ENCODE measurements at places on chromosomes 6 and 20.

- no peak for DNase-seq
Measured at GRCh38 chr6:24394061-24394779, 8.5 kb upstream of the MRS2 start.

GRCh38 chr20:62186887-62187866 is 4.3 kb downstream of the MTG2 start:
- DNase-seq, result peak; percentile 19

DNA sequence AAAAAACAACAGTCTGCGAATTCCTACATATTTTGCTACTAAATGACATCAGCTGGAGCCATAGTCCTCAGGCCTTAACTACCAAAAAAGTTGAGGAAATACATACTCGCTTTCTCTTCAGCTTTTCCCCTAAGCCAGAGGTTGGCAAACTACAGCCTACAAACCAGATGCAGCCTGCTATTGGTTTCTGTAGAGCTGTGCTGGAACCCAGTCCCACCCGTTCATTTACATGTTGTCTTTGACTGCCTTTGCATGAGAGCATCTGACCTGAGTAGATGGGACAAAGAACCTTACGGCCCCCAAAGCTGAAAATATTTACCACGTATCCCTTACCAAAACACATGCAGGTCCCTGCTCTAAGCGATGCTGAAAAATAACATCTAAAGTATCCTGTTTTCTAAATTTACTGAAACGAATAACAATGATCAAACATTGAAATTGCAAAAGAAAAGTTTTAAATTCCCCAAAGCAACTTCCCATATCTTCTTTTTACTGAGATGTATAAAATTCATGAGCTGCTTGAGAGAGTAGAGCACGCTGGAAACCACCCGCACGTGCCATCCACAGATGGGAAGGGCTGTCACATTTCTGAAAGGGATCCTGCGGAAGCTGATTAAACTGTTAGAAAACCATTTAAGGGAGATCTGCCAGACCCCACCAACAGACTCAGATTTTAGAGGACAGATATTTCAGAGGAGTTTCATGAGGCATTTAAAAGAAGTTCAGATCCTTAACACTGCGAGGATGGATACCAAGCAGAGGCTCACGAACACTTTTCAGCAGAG is 124.1 kb downstream of the PRKN start:
- DNase-seq, result no peak

DNA sequence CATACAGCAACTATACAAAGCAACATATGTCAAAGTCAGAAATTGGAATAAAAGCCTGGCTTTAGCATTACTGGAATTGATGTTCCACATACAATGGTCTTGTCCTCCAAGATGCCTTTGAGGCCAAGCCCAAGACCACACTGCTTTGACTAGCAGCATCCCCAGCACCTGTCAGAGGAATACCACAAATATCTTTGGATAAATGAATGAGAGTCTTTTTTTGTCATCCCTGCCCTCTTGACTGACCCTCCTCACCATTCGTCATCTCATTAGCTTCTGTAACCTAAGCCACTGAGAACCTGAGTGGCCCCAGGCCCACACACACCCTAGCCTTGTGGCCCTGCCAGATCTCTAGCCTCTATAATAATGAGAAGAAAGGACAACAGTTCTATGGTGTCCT is 48.5 kb downstream of the TNFRSF21 start:
- no peak for DNase-seq

DNA sequence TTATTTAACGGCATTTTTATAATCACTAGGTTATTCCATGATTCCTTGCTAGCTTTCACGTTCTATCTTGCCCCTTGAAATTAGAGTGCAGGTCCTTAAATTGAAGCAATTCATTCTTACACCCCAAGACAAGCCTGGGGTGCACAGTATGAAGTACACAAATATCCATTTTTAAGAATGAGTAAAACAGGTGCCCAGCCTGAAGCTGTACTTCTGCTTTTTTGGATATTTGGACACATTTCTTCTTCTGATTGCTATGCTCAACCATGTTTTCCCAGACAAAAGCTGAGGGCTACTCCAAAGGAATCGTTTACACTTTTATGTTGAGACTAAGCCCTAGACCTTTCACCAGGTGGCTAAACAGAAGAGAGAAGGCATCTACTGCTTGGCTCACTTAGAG is 7.9 kb upstream of the TAGAP start:
- no peak for DNase-seq

DNA sequence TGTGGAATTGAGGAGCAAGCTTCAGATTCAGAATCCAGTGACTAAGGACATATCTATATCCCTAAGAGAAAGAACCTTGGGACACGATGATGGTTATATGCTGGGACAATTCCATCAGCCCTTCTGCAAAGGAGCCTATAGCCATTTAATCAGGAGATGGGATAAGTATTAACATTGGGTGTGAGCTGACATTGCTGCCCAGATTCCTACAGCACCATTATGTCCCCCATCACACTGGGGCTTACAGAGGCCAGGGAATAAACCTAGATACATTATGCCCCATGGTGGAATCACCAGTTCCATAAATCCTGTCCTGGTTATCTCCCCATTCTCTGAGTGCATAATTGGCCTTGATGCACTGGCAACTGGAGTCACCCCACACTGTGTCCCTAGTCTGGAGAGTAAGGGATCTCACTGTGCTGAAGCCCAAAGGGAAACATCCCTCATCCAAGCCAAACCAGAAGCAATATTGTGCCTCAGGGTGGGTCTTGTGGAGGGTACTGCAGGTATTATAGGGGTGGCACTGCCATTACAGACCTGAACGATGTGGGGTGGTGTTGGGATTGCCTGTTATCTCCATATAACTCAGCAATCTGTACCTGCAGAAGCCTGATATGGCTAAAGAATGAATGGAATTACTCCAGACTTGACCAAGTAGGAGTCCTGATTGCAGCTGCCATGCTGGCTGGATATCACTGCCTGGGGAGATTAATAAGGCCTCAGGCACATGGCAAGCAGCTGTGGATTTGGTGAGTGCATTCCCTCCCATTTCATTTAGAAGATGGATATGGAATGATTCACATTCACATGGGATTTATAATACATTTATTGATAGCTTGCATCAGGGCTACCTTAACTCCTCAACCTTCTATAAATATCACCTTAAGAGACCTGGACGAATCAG is 5.0 kb downstream of the HLA-A start:
- DNase-seq, result no peak

GRCh38 chr20:53866794-53867740 is 203.3 kb downstream of the BCAS1 start:
- DNase-seq, result no peak

GRCh38 chr20:57322476-57322875 is 7.1 kb upstream of the SPO11 start:
- DNase-seq, result no peak

DNA sequence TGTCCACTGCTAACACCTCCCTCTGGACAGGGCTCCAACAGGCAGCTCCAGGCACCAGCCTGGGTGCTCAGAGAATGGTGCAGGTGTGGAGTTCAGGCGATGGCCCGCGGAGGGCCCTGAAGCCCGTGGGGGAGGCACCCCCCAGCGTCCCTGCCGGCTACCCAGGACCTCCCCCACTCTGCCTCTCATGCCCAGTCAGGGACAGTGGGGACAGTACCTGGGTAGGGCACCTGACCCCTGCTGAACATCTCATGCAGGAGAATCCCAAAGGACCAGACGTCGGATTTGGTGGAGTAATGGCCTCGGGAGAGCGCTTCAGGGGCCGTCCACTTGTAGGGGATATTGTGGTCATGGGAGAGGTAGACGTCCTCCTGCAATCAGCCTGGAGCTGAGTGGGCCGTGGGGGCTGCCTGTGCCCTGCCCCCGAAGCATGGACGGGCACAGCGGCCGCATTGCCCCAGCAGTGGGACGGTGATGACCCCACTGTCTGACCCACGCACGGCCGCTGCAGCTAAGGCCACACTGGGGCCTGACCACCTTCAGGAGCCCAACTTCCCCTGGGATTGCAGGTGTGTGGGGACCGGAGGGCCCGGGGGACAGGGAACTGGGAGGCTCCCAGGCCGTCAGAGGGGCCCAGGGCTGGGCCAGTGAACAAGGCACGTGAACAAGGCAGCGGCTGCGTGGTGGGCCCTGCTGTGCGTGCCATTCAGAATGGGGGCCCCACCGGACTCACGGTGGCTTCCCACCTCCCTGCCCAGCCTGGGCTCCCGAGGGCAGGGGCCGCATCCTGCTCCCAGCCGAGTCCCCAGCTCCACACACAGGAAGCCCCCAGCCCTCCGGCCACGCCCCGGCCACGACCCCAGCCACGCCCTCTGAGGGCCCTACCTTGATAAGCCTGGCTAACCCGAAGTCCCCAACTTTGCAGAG is 7.1 kb downstream of the PTK6 start:
- no peak for DNase-seq

DNA sequence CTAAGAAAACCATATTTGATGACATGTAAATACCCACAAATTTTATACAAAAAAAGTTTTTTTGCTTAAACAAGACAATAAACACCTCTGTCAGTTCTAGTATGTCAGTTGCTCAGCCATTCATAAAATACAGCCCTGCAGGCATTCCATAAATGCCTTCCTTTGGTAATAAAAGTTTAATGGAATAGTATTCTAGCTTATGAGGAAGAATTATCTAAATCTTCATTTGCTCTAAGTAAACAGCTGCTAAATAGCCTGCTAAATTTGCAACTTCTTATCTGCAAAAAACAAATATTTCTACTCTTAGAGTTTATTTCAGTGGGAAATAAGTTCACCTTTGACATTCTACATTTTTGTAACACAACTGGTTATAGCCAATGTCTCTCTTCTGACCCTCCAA is 108.8 kb downstream of the SMLR1 start:
- no peak for DNase-seq

DNA sequence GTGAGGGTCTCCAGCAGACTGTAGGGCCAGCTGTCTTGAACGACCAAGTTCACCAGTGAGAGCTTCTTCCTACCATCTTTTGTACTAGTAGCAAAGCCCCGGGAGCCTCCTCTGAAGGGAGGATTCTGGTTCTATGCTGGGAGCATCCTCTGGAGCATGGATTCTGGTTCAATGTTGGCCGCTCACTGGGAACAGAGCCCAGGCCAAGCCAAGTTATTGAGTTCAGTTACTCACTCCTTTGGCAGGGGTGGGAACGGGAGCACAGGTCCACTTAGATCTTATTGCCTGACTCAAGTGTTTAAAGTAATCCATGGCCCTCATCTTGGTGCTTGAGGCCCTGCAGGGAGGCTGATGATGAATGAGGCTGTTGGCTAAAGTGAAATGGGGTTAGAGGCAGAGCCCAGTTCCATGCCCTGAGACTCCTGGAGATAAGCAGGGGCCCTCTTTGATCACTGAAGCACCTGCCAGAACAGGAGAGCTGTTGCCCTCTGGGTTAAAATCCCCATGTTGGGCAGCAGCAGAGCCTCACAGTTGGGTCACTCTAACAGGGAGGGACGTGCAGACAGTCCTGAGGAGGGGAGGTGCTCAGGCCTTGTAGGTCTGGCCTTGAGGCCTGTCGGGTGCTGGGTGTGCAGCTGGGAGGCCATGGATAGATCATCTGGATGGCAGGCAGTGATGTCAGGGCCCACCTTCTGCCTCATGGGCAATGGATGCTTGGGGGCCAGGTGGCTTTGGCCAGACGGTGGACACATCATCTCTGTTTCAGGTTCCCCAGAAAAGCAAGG is 98.3 kb upstream of the SYNDIG1 start:
- DNase-seq, result no peak

- no peak for DNase-seq
Measured at GRCh38 chr6:73049971-73050594, 175.2 kb downstream of the KHDC1L start.

- no peak for DNase-seq
Measured at GRCh38 chr6:43488667-43489276, 11.4 kb downstream of the TJAP1 start.

DNA sequence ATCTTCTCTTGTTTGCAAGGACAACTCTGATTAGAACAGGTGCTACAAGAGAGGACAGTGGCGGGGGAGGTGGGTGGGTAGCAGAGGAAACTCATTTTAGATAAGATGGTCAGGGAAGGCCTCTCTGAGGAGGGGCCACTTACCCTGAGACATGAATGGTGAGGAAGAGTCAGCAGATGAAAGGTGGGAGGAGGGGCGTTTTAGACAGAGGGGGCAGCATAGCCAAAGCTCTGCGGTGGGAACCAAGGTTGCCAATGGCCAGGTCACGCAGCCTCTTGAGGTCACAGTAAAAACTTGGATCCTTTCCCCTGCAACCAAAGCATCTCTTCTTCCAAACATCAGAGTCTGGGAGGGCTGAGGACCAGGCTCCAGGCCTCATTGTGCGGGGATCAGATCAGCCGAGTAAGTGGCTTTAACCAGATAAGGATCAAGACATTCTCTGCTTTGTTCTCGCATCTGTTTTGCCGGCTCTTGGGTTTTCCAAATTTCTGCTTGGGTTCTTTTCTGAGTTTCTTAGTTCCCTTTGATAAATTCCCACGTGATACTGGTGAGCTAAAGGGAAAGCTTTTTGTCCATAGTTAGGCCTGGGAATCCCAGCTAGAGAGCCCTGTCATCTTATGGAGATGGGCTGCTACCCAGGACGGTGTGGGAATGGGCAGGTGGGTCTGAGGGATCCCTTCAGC is 5.5 kb upstream of the CD40 start:
- no peak for DNase-seq

GRCh38 chr6:116648156-116648555 is 20.4 kb downstream of the ZUP1 start:
- no peak for DNase-seq

DNA sequence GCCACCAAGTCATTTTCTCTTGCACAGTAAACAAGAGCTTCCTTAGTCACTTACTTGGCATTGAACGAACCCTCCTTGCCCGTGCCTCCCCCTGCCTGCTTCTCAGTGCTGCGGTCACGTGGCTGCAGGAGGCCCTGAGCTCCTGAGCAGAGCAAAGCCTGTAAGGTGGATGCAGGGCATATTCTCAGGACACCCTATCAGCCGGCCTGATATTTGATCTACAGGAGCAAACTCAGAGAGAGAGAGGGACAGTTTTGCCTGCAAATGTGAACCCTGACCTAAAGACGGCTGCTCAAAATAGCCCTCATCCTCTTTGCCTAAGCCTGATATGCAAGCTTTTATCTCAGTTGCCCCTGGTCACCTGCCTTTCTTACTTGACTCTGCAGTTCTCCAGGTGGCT is 93.0 kb upstream of the POPDC3 start:
- no peak for DNase-seq

GRCh38 chr20:56542489-56543030 is 9.5 kb downstream of the FAM209B start:
- DNase-seq, result no peak

DNA sequence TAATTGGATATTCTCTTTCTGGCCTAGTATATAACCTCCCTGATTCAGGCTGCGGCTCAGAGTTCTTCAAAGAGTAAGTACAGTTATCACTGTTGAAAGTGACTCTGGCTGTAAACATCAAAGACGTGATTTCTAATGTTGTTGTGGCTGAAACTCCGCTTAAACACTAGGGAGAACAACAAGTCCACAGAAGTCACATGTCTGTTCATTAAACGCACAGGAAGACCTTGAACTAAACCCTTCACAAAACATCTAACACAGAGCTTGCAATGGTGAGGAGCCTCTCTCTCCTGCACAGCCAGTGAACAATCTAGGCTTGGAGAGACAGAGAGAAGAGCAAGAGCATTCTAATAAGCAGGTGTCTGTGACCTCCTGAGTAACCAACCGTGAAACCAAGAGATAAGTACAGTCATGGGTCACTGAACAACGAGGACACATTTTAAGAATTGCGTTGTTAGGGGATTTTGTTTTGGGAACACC is 249.3 kb downstream of the PRKN start:
- DNase-seq, result no peak

GRCh38 chr20:63884506-63885263 is 10.2 kb upstream of the DNAJC5 start:
- no peak for DNase-seq

Measured in suppressor macrophage treated with lipopolysaccharide for 4 hours (primary cell).